LHCN-M2 (cell line): ENCODE measurements at places on chromosomes 1 and 21.

- peak; percentile 29 for DNase-seq
Observed at GRCh38 chr1:228860911-228861831, 125.9 kb downstream of the RHOU start.

DNA sequence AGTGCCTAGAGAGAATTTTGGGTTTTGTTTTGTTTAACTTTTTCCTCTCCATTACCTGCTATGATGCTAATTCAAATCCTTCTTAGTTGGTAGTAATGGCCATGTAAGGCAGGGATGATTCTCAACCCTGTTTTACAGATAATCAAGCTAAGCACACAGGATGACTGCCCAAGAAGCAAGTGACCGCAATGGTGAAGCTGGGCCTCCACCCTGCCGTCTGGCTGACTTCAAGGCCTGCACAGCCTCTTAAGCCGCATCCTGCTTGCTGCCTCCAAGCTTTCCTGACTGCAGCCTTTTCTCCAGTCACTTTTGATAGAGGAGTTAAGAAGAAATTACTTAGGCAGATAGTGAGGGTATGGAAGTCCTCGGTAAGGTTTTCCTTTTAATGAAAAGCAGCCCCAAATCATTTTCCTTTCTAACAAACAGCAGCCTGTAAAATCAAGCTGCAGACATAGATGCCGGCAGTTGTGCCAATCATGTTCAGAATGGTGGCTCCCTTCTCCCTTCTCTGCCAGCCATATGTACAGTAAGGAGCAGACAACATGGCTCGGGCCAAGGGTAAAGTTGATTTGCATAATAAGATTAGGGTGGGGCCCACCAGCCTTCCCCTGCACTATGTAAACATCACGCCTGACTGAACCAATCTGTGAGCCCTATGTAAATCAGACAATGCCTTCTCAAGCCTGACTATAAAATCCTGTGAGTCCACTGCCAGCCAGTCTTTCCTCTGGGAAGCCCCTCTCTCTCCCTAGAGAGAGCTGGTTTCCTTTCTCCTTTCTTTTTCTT, 8.8 kb upstream of the CTBS start:
- DNase-seq = no peak

GRCh38 chr1:230240446-230241086, 173.5 kb downstream of the GALNT2 start:
- DNase-seq = no peak

GRCh38 chr1:168476588-168477385, 67.0 kb downstream of the XCL2 start:
- no peak for DNase-seq
